Activated T-cell treated with anti-CD3 and anti-CD28 coated beads for 24 hours (primary cell): ENCODE measurements at places on chromosomes 2 and 18.
A peak's percentile ranks its signal among the peaks of the same experiment; 100 is the strongest.

DNA sequence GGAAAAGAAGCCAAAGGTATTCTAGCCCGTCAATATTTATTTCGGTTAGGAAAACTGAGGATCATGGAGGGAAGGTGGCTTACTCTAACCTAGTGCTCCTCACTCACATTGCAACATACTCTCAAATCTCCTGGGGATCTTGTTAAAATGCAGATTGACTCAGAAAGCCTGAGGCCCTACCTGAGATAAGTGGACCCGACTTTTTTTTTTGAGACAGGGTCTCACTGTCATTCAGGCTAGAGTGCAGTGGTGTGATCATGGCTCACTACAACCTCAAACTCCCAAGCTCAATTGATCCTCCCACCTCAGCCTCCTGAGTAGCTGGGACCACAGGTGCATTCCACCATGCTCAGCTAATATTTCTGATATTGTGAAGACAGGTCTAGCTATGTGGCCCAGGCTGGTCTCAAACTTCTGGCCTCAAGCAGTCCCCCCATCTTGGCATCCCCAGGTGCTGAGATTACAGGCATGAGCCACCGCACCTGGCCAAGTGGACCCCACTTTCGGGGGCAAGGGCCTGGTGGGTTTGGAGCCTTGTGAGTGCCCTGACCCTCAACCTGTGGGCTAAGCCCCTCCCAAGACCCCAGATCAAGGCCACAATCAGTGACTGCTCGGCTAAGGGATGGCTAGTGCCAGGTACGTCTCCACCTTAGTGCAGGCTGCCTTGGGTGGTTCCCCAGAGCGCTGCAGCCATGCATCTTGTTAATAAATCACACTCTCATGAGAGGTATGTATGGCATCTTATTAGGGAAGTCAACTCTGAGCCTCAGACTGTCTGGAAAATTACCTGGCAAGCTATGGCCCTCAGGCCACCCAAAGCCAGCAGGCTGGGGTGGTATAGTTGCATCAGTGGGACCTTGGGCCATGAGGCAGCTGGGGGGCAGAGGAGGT, 1.1 kb upstream of the NEURL3 start:
- no peak for DNase-seq

- DNase-seq: peak; percentile 68
These were observed 45.6 kb downstream of the MEX3C start for GRCh38 chr18:51151568-51152511.

- DNase-seq: no peak
These were observed 36.8 kb downstream of the NPAS2 start for GRCh38 chr2:100856732-100857131.

DNA sequence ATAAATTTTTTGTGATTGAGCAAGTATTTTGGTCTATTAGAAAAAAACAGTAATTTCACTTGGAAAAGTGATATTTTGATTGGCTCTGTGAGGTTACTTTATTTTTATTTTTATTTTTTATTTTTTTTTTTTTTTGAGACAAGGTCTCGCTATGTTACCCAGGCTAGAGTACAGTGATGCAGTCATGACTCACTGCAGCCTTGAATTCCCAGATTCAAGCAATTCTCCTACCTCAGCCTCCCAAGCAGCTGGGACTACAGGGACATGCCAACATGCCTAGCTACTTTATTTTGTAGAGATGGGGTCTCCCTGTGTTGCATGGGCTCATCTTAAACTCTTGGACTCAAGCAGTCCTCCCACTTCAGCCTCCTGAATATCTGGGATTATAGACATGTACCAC, 60.9 kb upstream of the MGAT5 start:
- no peak for DNase-seq

DNA sequence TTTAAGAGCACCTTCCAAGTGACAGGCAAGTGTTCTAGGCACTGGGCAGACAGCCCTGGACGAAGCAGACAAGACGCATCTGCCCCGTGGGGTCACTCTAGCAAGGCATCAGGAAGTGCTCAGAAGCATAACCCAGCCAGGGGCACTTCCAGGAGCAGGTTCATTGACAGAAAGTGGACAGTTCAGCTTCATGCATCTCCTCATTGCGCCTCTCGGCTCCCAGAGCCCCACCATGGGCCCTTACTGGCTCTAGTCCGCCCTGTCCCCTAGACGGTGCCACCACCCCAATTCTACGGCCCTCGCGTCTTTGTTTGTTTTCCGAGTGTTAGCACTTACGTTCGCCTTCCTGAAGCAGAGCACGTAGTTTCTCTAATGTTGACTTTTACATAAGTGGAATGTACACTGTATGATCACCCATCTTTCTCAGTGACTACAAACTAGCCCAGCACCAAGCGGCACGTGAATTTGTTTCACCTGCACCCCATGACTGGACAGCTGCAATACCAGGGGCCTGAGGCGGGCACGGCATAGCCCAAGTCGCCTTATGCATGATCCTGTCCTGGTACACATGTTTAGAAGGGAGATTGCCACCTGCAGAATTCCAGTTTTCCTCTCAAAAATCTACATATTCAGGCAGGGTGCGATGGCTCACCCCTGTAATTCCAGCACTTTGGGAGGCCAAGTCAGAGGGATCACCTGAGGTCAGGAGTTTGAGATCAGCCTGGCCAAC, 33.2 kb downstream of the SNED1 start:
- no peak for DNase-seq

DNA sequence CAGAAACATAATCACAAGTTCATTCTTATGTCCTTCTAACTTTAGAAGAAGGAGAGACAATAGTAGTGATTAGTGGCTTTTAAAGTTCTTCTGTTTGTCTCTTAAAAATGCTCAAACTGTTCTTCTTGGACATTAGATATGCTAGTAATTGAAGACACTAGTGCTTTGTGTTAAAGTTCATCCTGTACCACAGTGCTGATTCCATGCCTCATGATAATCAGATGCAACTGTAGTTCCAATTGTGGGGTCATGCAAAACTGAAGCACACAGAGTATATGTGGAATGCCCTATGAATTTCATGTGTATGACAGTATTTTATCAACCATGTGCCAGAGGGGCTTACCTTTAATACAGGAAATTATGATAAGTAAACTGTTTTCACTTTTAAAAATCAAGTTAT, 11.4 kb upstream of the KCNJ13 start:
- DNase-seq: no peak

- DNase-seq: no peak
These were observed 54.9 kb upstream of the SLC5A7 start for GRCh38 chr2:107931412-107931811.

DNA sequence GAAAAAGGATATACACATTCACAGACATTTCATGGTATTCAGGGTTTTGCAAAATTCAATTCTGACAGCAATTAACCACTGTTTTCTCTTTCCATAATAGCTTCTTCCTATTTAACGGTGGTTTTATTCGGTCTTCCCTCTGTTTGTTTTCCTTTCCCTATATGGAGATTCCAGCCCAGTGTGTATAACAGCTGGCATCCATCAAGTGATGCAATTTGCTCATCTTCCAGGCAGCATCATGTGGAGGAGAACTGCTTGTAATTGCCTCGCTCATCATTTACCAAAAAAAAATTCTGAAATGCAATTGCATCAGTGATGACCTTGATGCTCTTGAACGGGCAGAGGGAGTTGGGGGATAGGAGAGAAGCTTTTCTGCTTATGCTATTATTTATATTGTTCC, 165.9 kb upstream of the PGAP1 start:
- no peak for DNase-seq

DNA sequence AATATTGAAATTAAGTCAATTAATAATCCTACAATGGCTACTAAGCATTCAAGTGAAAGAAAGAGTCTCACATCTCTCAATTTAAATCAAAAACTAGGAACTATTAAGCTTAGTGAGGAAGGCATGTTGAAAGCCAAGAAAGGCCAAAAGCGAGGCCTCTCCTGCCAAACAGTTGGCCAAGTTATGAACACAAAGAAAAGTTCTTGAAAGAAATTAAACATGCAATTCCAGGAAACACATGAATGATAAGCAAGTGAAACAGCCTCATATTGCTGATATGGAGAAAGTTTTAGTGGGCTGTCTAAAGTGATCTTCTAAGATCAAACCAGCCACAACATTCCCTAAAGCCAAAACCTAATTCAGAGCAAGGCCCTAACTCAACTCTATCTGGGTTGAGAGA, 11.8 kb downstream of the RDH14 start:
- DNase-seq: no peak

DNA sequence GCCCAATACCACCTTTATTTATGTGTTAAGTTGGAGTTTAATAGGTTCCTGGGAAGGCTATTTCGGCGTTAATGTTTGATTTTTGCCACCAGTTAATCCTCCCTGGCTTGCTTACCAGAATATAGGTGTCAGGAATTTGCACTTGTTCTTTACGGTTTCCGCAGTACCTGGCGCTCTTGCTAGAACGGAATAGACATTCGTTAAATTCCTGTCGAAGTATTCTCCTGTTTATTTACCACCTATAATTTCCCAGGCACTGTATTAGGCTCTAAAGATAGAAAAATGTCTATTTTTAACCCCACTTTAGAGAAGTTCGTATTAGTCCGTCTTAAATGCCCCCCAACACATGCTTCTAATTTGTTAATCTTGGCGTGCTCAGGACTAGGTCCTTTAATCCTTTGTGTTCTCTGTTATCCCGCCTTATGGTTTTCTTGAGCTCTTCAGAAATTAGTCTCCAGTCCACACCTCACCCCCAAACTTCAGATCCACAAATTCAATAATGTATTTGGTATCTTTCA, 575 bp downstream of the CCDC150 start:
- DNase-seq: no peak

GRCh38 chr2:120846406-120847095, 110.9 kb downstream of the GLI2 start:
- no peak for DNase-seq

- no peak for DNase-seq
These were observed 4.5 kb downstream of the IDH1 start for GRCh38 chr2:208250388-208250787.

DNA sequence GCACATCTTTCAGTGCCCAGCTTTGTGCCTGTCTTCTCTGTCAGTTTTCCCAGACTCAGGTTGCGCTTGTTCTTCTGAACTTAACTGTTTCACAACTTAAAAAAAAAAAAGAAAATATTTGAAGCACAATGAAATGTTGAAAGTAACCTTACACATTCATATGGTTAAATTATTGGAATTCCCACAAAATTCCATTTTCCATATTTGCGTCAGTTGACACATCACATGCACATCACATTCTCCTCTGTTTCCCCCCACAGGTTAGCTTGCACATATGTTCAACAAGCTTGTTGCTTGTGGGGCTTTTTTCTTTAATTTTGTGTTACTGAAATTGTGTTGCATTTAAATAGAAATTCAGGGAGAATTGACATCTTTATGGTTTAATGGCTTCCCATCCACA, 8.3 kb downstream of the MYO1B start:
- no peak for DNase-seq

DNA sequence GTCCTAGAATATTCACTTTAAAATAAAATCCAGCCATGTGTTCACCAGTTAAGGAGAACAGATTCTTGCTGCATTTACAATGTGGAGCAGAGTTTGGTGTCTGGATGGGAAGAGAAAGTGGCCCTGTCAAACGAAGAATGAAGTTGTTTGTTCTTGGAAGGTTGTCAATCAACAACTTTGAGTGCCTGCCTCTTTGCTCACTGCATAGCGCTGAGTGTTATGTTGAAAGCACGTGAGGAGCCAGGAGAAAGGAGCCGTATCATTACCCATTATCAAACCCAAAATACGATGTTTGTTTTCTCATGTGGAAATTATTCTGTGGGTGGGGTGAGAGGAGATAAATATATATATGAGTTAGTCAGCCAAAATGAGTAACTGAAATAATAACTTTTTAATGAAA, 492.5 kb upstream of the POU3F3 start:
- no peak for DNase-seq

DNA sequence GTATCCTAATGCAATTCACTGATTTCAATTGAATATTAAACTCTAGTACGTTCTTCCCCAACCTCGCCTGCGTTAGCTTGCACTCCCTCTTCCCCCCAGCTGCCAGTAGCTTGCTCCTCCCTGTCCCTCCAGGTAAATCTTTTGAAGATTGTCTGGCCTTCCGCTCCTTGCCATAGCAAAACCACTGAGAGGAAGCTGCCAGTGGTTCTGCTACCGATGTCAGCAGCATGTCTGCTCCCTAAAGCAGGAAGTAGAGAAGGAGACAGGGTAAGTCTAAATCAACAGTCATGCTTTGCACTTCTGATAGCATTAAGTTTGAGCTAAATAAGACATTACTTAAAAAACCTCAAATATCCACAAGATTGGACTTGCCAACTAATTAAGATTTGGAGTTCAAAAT, 89.1 kb downstream of the SCN2A start:
- no peak for DNase-seq

GRCh38 chr2:36597532-36598377, at the start of gene FEZ2:
Gene FEZ2, minus strand, starts transcription at chr2:36598168. Its CDS starts 26 bp downstream, at chr2:36598142.
- DNase-seq: peak; percentile 64

- no peak for DNase-seq
These were observed 76.7 kb upstream of the SESTD1 start for GRCh38 chr2:179341152-179341866.

GRCh38 chr2:230714136-230714480, 1.5 kb downstream of the CAB39 start:
- peak; percentile 33 for DNase-seq

- no peak for DNase-seq
These were observed 187.1 kb downstream of the CELF4 start for GRCh38 chr18:37378336-37379010.

GRCh38 chr2:176242276-176242675, 27.0 kb upstream of the MTX2 start:
- no peak for DNase-seq

- DNase-seq: no peak
These were observed 7.1 kb upstream of the IL1RL1 start for GRCh38 chr2:102304268-102304667.

- DNase-seq: no peak
These were observed 594.9 kb upstream of the CDH2 start for GRCh38 chr18:28771849-28772248.

DNA sequence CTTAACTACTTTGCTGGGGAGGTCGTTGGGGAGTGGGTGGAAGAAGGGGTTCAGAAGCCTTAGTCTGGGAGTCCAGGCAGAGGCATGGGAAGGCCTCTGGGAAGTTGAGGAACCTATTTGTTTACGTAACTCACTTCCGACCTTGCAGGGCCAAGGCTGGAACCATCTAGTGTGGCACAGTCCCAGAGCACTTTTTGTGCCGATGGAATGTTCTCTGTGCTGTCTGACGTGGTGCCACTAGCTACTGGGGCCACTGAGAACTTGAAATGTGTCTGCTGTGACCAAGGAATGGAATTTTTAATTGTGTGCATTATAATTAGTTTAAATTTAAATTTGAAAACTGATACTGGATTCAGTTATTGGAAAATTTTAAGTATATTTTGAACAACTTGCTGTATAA, 139.7 kb downstream of the FAM161A start:
- DNase-seq: no peak

DNA sequence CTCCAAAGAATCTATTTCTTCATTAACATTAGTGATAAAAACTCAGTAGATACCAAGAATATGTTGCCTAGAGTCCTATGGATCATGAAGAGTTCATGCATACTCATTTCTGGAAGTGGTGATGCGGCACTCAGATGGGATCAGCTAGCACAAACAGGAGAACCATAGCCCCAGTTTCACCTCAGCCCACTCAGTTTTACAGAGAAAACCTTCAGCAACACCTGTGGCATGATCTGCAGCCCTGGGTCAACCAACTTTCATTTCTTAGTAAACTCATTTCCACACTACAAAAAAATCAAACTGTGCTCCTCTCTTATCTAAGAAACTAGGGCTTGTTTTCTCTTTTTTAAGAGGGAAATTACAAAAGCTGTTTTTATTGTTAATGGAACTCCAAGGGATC, 569.4 kb downstream of the CCDC85A start:
- DNase-seq: no peak
